ENCODE measurements at places on chromosomes 13 and 19.

GRCh38 chr19:36564391-36564790, 8.7 kb downstream of the ZNF529 start:
- DNase-seq = no peak

GRCh38 chr19:7544626-7545025, 9.1 kb downstream of the PNPLA6 start:
- peak; percentile 45 for DNase-seq

GRCh38 chr13:45194081-45194939, 6.5 kb downstream of the KCTD4 start:
- DNase-seq = no peak

GRCh38 chr19:13401388-13401787, 104.9 kb downstream of the CACNA1A start:
- DNase-seq = no peak

GRCh38 chr13:55038230-55038629, 2009.6 kb downstream of the OLFM4 start:
- no peak for DNase-seq

DNA sequence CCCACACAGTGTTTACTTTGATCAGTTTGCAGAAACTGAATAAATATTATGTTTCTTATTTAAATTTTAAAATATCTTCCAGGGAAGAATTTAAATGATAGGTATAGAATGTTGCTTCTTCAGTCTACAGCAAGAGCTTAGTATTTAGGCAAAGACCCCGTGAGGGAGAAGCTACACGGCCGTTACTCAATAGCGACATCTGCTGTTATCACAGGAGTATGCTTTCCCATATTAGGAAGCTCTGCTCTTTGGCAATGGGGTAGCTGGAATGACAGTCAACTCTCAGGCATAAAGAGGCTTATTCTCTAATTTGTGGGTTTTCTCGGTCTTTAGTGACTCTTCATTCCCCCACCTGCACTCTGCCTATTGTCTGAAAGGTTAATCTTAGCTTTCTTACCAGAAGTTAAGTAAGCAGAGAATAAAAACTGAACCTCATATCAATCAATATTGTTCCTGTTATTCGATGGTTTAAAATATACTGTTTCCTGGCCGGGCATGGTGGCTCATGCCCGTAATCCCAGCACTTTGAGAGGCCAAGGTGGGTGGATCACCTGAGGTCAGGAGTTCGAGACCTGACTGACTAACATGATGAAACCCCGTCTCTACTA, 13.2 kb upstream of the LHFPL6 start:
- peak; percentile 23 for DNase-seq

GRCh38 chr19:50213925-50214324, 10.5 kb downstream of the MYH14 start:
- no peak for DNase-seq

- DNase-seq = no peak
These were observed 524.1 kb downstream of the GPC6 start for GRCh38 chr13:93750676-93751075.

GRCh38 chr13:105920370-105920769, 615.1 kb downstream of the EFNB2 start:
- no peak for DNase-seq

GRCh38 chr13:78100486-78100885, 181.9 kb upstream of the EDNRB start:
- no peak for DNase-seq

DNA sequence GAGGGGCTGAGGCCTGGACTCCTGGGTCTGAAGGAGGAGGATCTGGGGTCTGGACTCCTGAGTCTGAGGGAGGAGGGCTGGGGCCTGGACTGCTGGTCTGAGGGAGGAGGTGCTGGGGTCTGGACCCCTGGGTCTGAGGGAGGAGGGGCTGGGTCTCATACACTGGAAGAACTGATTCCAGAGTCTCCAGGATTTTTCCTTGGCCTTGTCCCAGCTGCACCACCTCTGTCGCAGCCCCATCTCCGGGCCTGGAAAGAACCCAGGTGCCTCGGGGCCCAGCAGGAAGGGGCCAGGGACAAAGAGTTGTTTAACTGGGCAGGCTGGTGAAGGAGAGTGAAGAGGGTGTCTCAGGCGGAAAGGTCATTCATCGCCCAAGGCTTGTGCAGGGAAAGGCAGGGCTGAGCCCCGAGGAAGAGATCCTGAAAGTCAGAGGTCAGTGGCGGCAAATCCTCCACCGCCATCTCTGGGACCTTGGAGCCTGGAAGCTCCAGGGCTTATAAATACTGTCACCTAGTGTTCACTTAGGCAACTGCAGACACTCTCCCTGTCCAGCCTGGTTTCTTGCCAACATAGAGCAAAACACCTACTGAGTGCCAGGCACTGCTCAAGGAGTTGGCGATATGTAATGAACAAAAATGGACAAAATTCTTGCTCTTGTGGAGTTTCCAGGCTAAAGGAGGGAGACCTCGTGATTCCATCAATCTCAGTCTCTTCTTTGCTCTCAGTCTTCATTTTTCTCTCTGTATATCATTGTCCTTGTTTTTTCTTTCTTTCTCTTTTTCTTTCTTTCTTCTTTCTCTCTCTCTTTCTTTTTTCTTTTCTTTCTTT, 4.4 kb upstream of the KCNN4 start:
- no peak for DNase-seq

DNA sequence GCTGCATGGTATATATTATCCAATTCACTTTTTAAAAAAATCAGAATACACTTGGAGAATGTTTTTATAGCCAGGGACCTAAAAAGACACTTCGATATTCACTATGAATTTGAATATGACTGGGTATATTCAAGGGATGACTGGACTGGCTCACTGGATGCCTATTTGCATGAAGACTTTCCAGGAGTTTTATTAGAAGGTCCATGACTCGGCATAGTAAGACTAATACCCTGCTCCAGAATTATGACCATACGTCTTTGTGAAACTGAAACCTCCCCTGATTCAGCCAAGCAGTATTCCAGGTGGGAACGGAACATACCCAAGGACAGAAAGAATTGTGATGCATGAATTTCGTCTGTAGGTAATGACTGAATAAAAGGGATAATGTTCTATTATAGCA, 3.9 kb upstream of the FAM216B start:
- no peak for DNase-seq

DNA sequence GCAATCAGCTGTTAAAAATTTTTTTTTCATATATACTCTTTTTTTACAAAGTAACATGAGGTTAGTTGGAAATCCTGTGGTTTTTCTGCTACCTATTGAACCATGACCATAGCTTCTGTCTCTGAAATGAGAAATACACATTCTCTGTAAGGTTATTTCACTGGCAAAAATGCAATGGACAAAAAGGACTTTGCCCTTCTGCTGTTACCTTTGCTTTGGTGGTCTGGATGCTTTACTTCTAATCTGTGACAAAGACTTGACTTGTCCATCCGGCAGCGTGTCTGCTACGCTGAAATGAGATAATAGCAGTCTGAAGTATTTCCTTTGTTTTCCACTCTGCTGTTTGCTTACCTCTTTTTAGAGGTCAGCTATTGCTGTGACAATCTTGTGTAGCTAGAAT, 412.8 kb downstream of the SLITRK6 start:
- DNase-seq = no peak

- DNase-seq = no peak
These were observed 37.4 kb downstream of the RYR1 start for GRCh38 chr19:38470788-38471480.

DNA sequence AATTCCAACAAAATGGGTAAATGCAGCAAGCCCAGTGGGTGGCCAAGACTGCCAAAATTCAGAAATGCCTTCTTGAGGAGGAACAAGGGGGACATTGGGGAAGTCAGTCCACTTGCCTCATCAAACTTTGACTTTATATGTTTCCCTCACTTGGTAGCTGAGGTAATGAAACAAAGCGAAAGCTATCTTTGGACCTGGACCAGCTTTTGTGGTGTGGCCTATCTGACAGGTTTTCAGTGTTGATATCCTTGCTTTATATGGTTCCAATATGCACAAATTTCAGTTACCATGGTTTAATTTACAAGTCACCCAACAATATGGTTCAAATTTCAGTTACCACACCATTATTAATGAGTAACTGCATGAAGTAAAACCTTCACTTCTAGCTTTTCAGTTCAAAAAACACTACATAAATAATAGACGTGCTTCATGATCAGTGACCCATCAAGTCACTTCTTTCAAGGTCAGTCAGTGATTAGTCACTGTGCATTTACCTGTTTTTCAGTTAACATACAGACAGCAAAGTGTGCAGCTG, 17.7 kb upstream of the POU4F1 start:
- DNase-seq = no peak

- DNase-seq = peak; percentile 41
These were observed 706 bp upstream of the DNAJC3 start for GRCh38 chr13:95676105-95676761.

DNA sequence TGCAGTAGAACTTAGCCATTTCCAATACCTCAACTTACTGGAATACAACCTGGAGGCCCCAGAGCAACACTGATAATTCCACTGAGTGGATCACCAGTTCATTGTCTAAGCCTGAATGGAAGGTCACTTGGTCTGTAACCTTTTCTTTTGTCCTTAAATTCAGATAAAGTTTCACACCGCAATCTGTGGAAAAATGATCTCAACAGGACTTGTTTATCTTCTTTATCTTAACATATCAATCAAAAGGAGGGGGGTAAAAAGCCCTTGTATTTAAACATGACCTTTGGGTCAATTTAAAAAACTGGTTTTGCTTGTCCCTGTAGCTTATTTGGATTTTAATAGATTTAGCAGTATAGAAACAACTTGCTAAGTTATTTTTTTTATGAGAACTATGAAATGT, 21.6 kb downstream of the SAE1 start:
- no peak for DNase-seq

- DNase-seq = no peak
These were observed 58.6 kb downstream of the RASL11A start for GRCh38 chr13:27329210-27329609.

DNA sequence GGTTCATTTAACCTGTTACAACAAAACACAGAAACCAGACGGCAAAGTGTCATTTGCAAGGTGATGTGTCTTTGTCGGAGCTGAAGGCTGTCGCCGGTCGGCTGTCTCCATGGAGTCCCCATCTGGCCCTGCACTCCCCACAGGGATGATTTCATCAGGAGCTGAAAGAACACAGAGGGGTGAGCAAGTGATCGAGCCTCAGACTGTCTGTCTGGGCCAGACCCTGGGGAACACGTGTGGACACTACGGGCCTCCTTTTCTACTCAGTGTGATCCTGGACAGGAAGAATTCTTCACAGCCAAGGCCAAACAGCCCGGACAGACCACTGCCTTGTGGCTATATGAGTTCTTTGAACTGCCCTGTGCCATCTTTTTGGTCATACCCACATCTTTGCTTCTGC, 85.1 kb downstream of the RNASEH2B start:
- no peak for DNase-seq

GRCh38 chr13:26787961-26788360, 27.4 kb upstream of the GPR12 start:
- DNase-seq = no peak

DNA sequence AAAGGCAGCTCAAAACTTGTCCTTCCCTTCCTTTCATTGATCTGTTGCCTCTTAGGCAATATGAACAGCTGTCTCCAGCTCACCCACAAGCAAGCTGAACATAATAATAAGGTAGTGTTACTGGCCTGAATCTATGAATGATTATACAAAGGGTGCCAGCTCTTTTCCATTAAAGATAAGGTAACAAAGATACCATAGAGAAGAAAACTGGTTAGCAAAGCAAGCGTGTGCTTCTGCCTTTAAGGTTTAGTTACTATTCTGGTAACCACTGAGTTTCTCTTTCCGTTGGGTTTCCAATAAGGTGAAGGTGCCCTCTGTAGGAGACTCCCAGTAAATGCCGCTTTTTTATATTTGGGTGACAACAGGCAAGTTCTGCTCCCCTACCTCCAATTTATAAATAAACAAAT, 12.1 kb upstream of the DACH1 start:
- DNase-seq = no peak

DNA sequence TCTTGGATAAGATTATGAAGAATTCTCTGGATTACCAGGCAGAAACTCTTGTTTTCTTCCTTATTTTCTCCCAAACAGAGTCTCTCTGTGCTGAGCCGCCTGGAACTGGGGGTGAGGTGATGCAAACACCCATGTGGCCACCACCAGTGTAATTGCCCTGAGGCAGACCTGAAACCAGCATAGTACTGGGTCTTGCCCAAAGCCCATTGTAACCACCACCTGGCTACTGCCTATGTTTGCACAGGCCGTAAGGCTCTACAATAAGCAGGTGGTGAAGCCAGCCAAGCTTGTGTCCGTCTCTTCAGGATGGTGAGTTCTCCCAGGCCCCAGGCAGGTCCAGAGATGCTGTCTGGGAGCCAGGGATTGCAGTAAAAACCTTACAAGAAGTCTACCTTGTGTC, 18.9 kb upstream of the KBTBD7 start:
- no peak for DNase-seq

- DNase-seq = no peak
These were observed 15.2 kb upstream of the GJA3 start for GRCh38 chr13:20175907-20176652.

GRCh38 chr13:50365408-50366391, 350.5 kb downstream of the KCNRG start:
- DNase-seq = peak; percentile 10

DNA sequence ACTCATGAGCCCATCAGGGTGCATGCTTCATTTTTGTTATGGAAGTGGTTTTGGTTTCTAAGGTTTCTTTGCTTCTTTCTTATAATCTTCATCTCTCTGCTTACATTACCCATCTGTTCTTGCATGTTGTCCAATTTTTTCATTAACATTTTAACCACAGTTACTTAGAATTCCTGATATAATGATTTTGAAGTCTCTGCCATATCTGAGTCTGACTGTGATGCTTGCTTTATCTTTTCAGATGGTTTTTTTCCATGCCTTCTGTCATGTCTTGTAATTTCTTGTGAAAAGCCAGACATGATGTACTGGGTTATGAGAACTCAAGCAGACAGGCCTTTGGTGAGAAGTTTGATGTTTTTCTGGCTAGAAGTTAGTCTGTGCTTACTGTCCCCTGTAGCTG, 8.0 kb upstream of the ARGLU1 start:
- no peak for DNase-seq

DNA sequence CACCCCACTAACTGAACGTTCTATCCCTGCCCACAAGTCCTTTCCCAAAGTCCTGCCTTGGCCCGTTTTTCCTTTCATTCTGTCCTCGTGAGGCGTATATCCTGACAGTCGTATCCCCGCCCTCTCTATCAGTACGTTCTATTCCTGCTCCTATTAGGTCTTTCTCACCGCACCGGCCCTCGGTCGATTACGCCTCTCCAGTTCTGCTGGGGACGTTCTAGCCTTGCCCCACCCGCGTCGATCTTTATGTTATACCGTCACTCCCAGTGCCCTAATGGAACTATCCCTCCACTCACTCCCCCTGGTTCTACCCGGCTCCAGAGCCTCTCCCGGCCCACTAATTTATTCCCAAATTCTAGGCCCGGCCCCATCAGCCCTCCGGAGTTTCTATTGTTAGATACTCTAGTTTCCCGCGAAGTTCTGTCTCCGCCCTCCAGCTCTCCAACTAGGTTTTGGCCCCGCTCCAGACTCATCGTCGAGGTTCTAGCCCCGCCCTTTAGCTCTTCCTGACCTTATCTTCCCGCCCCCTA, 2.0 kb downstream of the PLAUR start:
- no peak for DNase-seq

DNA sequence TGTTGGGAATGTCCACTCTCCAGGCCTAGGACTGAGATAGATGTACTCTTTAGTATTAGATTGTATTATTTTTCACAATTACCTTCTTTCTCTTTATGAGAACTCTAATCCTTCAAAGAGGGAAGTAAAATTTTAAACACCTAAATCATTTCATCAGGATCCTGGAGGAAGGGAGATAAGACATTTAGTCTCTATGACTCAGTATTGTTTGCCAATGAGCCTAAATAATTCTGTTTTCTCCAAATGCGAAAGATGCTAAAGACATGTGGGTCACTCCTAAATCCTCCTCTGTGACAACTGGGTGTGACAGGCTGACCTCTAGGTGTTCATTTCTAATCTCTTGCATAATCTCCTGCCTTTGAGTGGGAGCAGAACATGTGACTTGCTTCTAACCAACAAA, 1736.6 kb upstream of the MIR17HG start:
- no peak for DNase-seq
